ENCODE measurements at places on chromosomes 5 and 9. TPM values are rescaled to one million over a fixed set of nuclear protein-coding genes. Genes with fewer than 3 reads are reported as not detected.

GRCh38 chr9:95852059-95853032, 23.1 kb upstream of the ERCC6L2 start:
- H3K27me3 ChIP-seq = no peaks in the 10 kb centered on the region
- peaks cover 22% of the 10 kb centered on the region for H3K4me1 ChIP-seq
- H3K27ac ChIP-seq = no peak overlapping the region

- H3K4me3 ChIP-seq = peak overlapping the region; percentile 46
- H3K27ac ChIP-seq = no peak overlapping the region
- no peaks in the 10 kb centered on the region for H3K36me3 ChIP-seq
- peak; percentile 28 for DNase-seq
Observed at GRCh38 chr5:83721953-83722901, 1.6 kb upstream of the HAPLN1 start.

DNA sequence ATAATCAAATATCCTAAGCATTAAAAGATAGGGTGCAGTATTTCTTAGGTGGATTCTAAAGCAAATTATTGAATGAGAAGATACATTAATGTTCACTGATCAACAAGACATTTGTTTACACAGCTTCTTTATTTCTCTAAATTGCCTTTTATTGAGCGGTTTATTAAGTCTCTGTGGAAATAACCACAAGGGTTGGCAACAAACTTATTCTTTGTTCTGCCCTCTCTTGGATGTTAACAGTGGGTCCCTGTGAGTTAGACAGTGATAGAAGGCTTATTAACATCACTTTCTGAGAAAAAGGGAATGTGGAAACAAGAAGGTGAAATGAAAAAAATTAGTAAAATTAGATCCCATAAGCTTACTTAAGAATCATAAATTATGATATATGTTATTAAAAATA, 82.7 kb upstream of the C6 start:
- no peak overlapping the region for H3K4me3 ChIP-seq
- H3K36me3 ChIP-seq = no peaks in the 10 kb centered on the region
- DNase-seq = no peak
- H3K27ac ChIP-seq = no peak overlapping the region

GRCh38 chr5:86244153-86244552, 373.6 kb upstream of the COX7C start:
- no peak overlapping the region for H3K27ac ChIP-seq
- H3K27me3 ChIP-seq = no peaks in the 10 kb centered on the region
- H3K36me3 ChIP-seq = no peaks in the 10 kb centered on the region
- DNase-seq = no peak
- no peaks in the 10 kb centered on the region for H3K4me1 ChIP-seq

GRCh38 chr9:132578367-132578932, 4.0 kb upstream of the BARHL1 start:
- H3K27me3 ChIP-seq = peaks cover 59% of the 10 kb centered on the region
- no peak overlapping the region for H3K4me3 ChIP-seq
- H3K36me3 ChIP-seq = no peaks in the 10 kb centered on the region
- H3K4me1 ChIP-seq = peaks cover 8% of the 10 kb centered on the region

DNA sequence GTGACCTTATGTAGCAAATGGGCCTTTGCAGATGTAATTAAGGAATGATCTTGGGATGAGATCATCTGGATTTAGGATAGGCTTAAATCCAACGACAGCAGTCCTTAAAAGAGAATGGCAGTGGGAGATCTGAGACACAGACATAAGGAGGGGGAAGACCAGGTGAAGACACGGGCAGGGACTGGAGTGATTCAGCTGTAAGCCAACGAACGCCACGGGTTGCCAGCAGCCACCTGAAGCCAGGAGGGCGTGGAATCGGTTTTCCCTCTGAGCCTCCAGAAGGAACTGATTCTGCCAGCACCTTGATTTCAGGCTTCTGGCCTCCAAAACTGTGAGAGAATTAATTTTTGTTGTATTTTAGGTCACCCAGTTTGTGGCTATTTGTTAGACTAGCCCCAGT, 218.6 kb upstream of the ANKRD55 start:
- H3K36me3 ChIP-seq = no peaks in the 10 kb centered on the region
- no peak for DNase-seq
- no peak overlapping the region for H3K27ac ChIP-seq

- no peak overlapping the region for H3K4me3 ChIP-seq
- H3K27ac ChIP-seq = no peak overlapping the region
- H3K4me1 ChIP-seq = no peaks in the 10 kb centered on the region
- H3K36me3 ChIP-seq = no peaks in the 10 kb centered on the region
- H3K27me3 ChIP-seq = no peaks in the 10 kb centered on the region
- DNase-seq = no peak
Observed at GRCh38 chr5:144453753-144454152, 283.1 kb downstream of the KCTD16 start.

DNA sequence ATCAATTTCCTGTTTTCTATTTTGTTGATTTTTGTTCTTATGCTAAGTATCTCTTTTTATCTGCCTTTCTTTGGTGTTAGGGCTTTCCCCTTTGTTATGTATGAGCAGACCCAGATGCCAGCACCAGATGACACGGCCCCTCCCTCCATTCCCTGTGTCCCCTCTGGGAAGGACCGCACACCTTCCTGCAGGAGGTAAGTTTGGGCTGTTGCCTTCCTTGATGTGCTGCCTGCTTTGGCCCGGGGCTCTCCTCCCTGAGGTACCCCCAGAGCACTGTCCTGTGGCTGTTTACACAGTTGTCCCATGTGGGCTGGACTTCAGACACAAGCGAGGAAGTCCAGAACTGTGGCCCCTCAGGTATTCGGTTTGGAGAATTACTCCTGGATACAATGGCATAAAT, 343.8 kb upstream of the IRX1 start:
- H3K27me3 ChIP-seq = no peaks in the 10 kb centered on the region
- H3K27ac ChIP-seq = no peak overlapping the region
- no peaks in the 10 kb centered on the region for H3K4me1 ChIP-seq
- H3K36me3 ChIP-seq = no peaks in the 10 kb centered on the region

DNA sequence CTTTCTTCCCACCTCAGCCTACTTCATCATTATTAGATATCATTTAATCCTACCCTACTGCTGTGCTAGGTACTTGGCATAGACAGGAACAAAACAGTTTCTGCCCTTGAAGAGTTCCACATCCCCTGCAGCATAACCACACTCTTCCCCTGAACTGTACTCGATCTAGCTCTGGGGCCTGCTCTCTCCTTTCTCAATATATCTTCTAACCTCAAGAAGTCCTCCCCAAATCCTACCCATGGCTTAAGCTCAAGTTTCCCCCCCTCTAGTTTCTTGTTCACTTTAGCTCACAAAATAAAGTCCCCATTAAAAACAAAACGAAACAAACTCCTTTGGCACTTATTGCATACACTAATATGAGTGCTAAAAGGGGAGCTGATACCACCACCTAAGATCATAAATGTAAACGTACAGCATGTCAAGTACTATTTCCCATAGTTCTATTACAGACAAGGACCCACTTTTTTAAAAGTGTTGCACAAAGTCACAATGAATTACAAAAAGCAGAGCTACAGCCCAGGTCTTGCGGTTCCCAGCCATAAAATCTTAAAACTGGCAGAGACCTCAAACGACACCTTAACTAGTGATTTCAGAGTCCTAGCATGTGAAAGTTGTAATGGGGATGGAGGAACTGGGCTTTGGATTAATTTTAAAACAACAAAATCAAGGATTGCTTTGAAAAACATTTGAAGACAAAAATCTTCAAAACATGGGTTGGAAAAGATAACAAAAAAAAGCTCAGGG, 80.7 kb downstream of the PTPDC1 start:
- peak overlapping the region; percentile 73 for H3K4me3 ChIP-seq
- no peak for DNase-seq
- peaks cover 15% of the 10 kb centered on the region for H3K36me3 ChIP-seq

The SLC34A1 gene
- total RNA-seq = not detected

The FREM1 gene
- not detected for total RNA-seq
